ENCODE measurements at places on chromosomes 5 and 9.

DNA sequence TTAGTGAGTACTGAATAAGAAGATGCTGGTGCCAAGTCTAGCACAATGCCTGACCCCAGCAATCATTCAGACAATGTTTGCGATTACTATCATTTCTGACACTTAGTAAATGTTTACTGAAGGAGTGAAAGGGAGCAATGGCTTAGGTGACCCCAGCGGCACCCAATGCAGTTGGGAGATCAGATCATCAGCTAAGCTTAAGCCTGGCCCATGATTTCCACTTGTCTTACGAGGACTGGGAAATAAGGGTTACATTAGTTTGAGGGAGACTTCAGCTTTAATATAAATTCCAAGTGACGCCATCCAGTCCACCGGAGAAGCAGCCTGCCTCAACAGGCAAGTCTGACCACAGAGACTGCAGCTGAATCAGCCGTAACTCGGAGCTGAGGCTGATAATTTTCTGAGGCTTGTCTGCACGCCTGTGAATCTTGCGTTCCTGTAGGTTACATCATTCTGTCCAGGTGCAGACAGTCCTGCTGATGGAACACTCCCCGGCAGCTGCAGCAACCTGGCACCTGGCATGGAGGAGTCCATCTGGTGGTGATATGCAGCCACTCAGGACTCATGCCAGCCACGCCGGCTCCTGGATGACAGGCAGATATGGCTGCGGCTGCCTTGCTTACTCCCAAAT, 34.9 kb upstream of the FGF1 start:
- DNase-seq = no peak

DNA sequence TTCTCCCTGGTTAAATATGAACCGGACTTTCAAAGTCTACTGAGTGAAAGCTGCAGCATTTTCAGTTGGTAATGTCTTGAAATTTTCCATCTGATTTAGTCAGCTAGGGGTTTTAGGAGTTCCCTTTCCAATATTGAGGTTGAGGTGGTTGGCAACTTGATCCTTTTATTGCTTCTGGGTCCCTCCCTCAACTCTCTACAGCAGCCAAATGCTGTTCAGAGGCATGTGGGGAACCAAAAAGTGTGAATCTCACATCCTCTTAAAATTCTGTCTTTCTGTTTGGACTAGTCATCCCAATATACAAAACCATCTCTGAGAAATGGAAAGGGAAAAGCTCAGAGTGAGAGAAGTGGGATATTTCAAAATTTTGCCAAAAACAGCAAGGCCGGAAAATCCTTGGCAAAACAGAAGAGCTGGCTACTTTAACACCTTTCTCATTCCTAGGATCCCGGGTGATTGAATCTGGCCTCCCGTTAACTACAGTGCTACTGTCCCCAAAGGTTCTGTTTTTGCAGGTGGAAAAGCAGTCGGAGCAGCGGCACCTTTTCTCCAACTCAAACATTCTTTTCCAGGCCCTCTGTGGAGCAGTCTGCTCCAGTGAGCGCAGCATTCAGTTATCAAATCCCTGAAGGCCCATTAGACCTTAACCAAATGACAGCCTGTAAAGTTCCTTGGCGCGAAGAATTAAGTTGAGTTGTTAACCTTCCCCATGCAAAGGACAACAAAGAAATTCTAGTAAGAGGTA, 345.9 kb upstream of the NUDT12 start:
- no peak for DNase-seq

- DNase-seq = no peak
Observed at GRCh38 chr5:89313044-89313443, 430.1 kb upstream of the MEF2C start.

DNA sequence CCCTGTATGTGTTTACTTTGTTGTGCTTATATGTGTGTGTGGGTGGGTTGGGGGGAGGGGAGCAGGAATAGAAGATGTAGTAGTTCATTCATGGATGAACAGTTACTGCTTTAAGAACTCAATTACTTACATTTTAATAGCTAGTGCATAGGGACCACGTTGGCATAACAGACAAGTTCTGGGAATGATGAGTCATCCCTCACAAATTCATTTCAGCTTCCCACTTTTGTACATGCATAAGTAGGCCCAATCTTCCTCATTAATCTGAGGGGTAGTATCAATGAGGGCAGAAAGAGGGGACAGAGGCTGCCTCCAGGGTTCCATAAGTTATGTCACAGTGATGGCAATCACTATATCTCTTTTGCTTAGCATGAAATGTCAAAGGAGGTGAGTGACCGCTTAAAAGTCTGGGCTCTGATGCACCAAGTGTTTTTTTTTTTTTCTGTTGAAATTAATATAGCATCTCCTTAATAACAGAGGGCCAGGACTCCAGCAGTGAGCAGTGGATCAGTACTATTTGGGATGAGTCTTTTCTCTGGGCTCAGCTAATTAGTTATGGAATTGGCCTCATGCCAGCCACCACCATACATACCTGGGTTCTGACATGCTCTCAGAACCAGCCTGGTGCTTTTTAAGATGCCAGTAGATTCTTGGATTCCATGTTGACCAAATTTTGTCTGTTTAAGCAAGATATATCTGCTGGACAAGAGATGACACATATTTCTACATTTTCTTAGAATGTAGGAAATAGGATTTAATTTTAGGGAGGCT, 37.1 kb downstream of the PRDM6 start:
- no peak for DNase-seq

DNA sequence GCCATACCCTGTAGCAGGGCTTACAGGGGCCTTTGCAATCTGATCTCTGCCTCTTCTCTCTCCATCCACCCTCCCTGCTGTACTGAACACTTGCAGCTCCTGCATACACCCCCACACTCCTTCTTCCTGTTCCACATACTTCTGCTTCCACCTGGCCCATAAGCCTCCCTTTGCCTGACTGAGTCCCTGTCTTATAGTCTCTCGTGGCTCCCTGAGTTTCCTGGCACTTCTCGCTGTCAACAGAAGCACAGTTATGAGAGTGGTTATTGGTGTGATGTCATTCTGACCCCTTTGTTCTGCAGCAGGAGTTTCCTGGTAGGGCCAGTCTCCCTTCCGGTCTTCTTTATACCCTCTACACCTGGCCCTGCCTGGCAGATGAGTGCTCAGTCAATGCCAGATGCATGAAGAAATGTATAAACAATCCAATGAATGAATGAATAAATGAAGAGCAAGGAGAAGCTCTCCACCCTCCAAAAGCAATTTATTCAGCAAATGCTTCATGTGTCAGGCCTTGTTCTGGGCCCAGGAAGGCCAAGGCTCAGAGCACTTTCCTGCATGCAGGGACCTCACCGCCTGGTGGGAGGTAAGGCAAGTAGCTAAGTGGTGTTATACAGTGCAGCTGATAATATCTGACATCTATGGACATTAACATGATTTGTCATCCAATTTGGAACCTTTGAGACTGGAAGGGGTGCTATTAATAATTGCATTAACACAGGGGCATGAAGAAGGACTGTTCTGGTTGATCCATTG, 20.5 kb upstream of the CSF1R start:
- DNase-seq = no peak

DNA sequence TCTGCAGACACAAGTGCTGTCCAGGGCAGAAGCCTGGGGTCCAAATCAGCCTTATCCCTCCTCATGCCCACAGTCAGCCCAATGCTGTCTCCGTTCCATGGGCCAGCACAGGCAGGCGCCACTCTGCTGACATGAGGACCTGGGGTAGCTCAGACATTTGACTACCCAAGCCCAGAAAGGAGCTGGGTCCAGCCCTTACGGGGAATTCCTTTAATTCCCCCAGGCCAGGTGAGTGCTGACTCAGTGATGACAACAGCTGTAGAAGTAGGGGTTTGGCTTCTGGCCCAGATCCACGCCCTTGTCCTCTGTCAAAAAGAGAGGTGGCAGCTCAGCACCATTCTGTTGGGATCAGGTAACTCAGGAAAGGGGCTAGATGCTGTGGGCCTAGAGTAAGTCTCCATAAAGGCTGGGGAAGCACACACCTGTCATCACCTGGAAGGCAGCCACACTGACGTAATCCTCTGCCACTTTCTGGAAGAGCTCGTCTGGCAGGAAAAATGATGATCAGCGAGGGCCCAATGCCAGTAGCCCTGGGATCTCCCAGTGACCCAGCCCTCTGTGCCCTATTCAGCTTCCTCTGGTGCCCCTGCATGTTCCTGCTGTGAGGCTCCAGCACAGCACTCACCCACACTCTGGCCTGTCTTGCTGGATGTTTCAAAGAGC, 1.9 kb downstream of the RAB24 start:
- no peak for DNase-seq

DNA sequence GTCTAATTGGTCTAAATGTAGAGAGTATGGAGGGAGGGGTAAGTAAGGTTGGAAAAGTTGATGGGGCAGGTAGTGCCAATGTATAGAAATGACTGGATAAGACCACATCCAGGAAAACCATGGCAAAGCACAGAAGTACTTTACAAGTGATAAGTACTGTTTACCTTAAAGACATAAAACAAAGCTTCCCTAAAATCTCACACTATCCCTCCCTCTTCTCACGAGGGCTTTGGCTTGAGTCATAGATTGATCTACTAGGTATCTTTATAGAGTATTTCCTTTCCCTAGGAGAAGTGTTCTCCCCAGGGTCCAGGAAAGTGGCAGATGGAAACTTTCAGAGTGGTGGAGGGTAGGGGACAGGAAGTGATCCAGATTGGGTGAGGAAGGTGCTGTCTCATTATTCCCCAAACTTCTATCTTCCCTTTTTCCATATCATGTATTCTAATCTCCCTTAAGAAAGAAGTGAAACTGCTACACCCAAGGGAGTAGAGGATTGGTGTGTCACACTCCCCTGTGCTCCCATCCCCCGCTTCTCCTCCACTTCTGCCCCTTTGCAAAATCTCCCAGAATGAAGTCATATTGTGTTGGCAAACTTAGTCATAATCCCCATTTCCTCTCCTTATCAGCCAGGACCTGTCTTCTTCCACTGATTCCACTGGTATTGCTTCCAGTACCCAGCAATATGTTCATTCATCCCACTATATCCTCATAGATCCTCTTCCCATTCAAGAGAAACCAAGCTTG, 14.6 kb downstream of the IL33 start:
- no peak for DNase-seq

DNA sequence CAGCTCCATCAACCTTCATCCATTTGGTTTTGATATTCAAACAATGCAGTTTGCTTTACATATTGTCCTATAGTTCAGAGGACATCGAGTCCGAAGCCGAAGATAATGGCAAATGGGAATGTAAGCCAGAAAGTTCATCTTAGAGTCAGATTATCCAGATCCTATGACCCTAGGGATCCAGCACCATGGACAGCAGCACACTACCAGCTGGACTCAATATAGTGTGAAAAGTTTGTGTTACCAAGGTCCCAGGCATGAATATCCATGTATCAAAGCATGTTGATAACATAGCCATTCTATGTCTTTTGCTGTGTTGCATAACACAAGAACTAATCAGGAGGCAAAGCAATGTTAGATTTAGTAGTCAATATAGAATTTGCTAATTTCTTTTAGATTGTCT, 46.3 kb downstream of the FSTL4 start:
- no peak for DNase-seq

GRCh38 chr5:80481019-80481893, 6.6 kb upstream of the FAM151B start:
- peak; percentile 61 for DNase-seq

GRCh38 chr5:115168829-115169486, 750 bp downstream of the TRIM36 start:
- DNase-seq = no peak

DNA sequence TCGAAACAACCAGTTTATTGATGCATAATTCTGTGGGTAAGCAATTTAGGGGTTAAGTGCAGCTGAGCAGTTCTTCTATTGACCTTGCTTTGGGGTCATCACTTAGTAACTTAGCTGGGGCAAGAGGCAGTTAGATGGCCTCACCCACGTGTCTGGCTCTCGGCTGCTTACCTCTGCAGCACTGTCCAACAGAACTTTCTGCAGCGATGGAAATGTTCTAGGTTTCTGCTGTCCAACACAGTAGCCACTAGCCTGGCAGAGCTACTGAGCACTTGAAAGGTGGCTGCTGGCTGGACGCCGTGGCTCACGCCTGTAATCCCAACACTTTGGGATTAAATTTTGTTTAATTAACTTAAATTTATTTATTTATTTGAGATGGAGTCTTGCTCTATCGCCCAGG, 13.1 kb upstream of the URM1 start:
- no peak for DNase-seq

GRCh38 chr5:110785356-110785755, 46.5 kb downstream of the SLC25A46 start:
- no peak for DNase-seq

DNA sequence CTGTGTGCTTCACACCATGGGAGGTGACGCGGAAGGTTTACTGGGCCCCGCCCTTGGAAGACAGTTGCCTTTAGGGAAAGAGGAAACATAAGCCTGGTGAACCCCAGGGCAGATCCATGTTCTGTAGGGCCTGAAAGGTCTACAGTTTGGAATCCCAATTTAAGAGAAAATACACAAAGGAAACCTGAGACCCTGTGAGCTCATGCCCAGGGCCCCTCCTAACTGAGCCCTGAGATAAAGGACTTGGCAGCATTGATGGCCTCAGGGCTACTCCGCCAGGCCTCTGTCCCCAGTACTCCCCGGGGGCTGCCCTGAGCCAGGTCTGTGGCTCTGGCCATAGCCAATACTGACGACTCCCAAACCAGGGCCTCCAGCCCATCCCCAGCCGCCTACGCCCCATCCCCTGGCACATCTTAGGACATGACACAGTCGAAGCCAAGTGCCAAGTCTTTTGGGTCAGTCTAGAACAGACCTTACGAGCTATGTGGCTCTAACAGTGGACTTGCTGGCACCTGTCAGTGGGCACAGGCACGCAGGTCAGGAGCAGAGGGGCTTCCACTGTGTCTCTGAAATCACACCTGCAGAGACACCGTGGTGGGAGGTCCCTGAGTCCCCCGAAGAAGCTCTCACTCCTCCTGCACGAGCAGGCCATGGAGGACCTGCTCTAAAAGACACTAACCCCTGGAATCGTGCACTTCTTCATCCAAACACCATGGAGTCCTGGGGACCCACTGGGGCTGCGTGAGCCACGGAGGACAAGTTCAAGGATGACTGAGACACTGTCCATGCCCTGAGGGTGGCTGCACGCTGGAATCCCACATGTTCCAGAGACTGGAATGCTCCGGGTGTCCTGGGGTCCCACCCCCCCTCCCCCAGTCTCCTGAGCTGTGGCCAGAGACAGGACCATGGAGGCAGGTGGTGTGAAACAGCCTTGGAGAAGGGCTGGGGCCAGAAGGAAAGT, 40.3 kb upstream of the BARHL1 start:
- no peak for DNase-seq

GRCh38 chr5:31291323-31291854, 97.9 kb downstream of the CDH6 start:
- no peak for DNase-seq

GRCh38 chr5:75331-76320, 16.3 kb upstream of the PLEKHG4B start:
- no peak for DNase-seq
